ENCODE measurements at places on chromosomes 5 and 9. TPM values are rescaled to one million over a fixed set of nuclear protein-coding genes. Genes with fewer than 3 reads are reported as not detected.

Gene CCL27
- total RNA-seq = not detected

Gene DMRT3
- not detected for total RNA-seq

Gene TXNDC8
- total RNA-seq = not detected

Gene LSM11
- total RNA-seq = 4.3 TPM

Gene LECT2
- total RNA-seq = not detected

Gene URM1
- total RNA-seq = 53.3 TPM

Gene IL7R
- 0.61 TPM for total RNA-seq

Gene DAPK1
- total RNA-seq = 139 TPM

Gene GABRB2
- 4.6 TPM for total RNA-seq

Gene SPINK7
- total RNA-seq = not detected

Gene CATSPER3
- 1.0 TPM for total RNA-seq

Gene RAB3C
- total RNA-seq = 15.1 TPM

Gene OSMR
- 4.0 TPM for total RNA-seq

Gene LMX1B
- 9.1 TPM for total RNA-seq

Gene IFNK
- not detected for total RNA-seq

Gene SARDH
- 6.6 TPM for total RNA-seq

Gene LRRC70
- total RNA-seq = 0.50 TPM

Gene IL9
- total RNA-seq = not detected

Gene LCN9
- 10.4 TPM for total RNA-seq

Gene TAF11L11
- not detected for total RNA-seq
